ENCODE measurements at places on chromosomes 4 and X. TPM values are rescaled to one million over a fixed set of nuclear protein-coding genes. Genes with fewer than 3 reads are reported as not detected.

The MMRN1 gene
- 7.7 TPM for total RNA-seq

The PLS3 gene
- 145 TPM for total RNA-seq

The NPY5R gene
- 1.4 TPM for total RNA-seq

The NUDT11 gene
- 0.93 TPM for total RNA-seq

The KCNIP4 gene
- not detected for total RNA-seq

The MAGEA2B gene
- total RNA-seq, result not detected

The TMEM255A gene
- total RNA-seq, result 1.7 TPM

The FREM3 gene
- total RNA-seq, result not detected

The GLRA3 gene
- not detected for total RNA-seq

The GABRB1 gene
- not detected for total RNA-seq

The CT45A1 gene
- not detected for total RNA-seq

The BANK1 gene
- total RNA-seq, result 2.1 TPM

The NOX1 gene
- 1.4 TPM for total RNA-seq

The NEUROG2 gene
- not detected for total RNA-seq

The CACNA1F gene
- 0.29 TPM for total RNA-seq

The UGT8 gene
- total RNA-seq, result 0.73 TPM

Data from suprapubic skin (tissue), 4 donors.